ENCODE measurements at places on chromosomes 11 and 22.

GRCh38 chr11:78355309-78355705, 62.3 kb downstream of the GAB2 start:
- no peak for DNase-seq

DNA sequence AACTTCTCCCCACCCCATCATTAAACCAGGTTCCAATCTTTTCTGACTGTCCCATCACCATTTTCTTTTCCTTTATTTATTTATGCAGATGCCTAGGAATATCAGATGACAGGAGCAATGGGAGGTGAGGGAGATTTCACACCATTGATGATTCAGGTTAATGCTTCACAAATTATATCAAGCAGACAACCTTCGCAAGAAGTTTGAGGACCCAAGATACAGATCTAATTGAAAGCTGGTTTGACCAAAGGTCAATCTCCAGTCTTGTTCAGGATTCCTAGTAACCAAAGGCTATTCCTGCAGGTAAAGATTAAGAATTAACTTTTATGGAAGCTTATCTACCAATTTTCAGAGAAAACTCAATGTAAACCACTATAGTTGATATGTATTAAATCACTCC, 54.4 kb downstream of the SLC35F2 start:
- no peak for DNase-seq

GRCh38 chr11:67280788-67281551, 8.1 kb upstream of the ANKRD13D start:
- DNase-seq, result no peak

- DNase-seq, result peak; percentile 67
Observed at GRCh38 chr11:76918941-76919386, 58.2 kb downstream of the ACER3 start.

GRCh38 chr22:22928666-22929380, 41.2 kb downstream of the IGLL5 start:
- peak; percentile 100 for DNase-seq

GRCh38 chr11:73257342-73258103, 14.6 kb upstream of the P2RY6 start:
- no peak for DNase-seq

- DNase-seq, result no peak
Observed at GRCh38 chr11:72305077-72305476, 61.1 kb upstream of the PHOX2A start.

DNA sequence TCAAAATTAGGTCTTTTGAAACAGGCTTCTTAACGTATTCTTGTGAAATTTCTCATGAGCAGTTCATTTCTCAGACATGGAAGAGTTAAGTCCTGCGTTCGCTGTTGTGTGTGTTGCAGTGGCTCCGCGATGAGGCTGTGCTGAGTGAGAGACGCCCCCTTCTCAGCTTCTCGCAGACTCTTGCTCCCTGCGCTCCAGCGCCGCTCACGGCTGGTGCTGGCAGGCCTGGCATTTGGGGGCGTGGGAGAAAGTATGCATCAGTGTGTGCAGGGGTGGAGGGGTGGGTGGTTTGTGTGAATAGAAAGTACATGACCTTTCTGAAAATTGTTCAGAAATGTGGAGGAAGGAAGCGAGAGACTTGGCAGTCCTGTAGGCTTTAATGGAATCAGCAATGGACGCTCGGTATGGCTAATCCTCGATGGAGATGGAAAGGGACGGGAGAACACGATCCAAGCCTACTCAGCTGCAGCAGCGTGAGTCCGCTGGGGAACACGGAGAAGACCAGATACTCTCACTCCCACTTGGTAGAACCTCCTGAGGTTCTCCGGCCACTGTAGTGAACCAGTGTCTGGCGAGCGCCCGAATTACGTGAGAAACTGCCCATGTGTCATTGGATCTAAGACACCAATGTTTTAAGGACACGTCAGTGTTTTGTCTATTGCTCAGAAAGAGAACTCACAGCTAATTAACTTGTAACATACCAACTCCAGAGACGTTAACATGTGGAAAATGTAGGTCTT, 5.9 kb downstream of the TAB1 start:
- DNase-seq, result no peak

DNA sequence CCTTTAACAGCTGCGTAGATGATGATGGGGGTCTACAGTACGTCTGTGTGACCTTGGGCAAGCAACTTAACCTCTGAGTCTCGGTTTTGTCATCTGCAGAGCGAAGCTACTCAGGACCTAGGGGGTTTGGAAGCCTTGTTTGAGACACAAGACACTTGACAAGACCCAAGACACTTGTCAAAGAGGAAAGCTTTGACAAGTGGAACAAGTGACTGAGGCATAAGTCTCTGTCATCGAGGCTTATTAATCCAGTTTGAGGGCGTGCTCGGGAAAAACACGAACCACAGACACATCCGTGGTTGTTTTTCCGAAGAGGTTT, 732 bp upstream of the PC start:
- no peak for DNase-seq

- DNase-seq, result no peak
Observed at GRCh38 chr22:22087854-22088657, 105.5 kb upstream of the TOP3B start.

DNA sequence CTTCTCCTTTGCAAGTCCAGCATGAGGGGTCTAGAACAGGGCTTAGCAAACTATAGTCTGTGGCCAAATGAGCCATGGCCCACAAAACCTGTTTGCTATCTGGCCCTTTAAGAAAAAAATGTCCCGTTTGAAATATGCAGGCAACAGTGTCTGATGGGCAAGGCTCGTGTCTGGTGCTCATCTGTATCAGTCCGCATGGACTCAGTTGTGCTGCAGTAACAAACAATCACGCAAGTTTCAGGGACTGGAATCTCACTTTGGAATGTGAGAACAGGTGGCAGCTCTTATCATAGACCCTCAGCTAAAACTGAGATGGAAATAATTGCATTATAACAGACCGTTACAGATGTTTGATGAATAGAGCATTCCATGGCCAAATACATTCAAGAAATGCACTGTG, 19.1 kb upstream of the PVALB start:
- no peak for DNase-seq

GRCh38 chr11:12410006-12410728, 32.8 kb downstream of the PARVA start:
- DNase-seq, result no peak

DNA sequence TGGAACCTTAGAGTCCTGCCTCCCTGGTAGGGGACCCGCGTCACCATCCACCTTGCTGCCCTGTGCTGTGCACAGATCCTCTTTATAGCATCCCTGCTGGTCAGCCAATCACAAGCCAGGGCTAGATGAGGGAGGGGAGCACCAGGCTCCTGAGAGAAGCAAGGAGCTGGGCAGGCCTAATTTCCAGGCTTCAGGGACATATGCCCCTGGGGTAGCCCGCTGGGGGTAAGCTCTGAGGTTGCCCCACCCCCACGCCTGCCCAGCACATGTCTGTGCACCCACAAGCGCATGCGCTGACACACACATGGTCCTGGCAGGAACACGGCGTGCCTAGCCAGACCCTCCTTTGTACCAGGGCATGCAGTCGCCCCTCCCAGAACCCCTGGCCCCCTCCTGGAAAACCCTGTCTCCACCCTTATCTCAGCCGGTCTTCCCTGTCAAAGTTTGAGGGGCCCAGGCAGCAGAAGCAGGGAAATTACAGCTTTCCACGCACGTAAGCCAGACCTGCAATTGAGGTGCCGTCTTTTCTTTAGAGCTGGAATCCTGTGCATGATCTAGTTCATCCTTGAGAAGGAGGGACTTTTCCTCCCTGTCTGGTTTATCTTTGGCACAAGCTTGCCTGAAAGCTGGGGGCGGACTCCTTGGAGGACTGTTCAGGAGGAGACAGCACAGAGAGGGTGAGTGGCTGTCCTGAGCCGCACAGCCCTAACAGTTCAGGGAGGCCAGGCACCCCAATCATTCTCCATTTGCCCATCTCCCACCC, 2.1 kb downstream of the SSTR3 start:
- DNase-seq, result no peak

GRCh38 chr11:100403816-100404215, 283.3 kb upstream of the ARHGAP42 start:
- DNase-seq, result no peak

- peak; percentile 87 for DNase-seq
Observed at GRCh38 chr11:47578524-47579494, at the start of the genes KBTBD4 and NDUFS3. KBTBD4 (minus strand) TSS chr11:47578970; CDS start chr11:47578951, 19 bp downstream. NDUFS3 (plus strand) TSS chr11:47579074; CDS start chr11:47579092, 18 bp downstream.

DNA sequence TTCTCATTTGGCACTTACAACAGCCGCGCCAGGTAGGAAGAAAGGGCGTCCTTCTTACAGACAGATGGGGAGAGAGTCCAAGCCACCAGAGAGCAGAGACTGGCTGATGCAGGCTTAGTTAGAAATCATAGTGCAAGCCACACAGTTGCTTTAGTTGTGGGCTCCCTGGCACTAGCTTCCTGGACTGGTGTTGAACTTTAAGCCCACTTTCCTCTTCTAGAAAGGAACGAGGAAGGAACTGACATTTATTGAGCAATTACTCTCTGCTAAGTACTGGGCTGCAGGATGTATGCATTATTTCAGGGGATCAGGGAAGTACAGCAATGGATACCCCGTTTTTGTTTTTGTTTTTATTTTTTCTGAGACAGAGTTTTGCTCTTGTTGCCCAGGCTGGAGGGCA, 3.0 kb downstream of the BACE1 start:
- DNase-seq, result no peak

DNA sequence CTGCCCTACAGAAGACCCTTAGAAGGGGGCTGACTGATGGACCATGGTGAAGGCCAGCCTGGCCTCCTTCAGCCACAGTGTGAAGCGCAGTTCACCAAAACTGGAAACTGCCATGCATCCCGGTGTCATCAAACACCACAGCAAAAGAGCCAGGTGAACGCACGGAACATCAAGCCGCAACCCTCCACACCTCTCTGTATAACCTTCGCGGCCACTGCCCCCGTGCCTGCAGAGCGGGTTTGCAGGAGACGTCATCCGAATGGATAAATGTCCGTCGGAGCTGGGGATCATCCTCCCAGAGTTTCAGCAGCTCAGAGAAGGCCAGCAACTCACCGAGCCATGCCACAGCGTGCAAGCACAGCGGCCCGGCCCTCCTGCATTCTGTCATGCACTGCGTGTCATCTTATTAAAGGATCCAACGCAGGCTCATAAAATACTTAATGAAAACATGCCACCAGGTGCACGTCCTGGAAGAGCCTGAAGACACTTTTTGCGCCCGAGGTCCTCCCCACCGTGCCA, 309.9 kb downstream of the BRD1 start:
- no peak for DNase-seq

DNA sequence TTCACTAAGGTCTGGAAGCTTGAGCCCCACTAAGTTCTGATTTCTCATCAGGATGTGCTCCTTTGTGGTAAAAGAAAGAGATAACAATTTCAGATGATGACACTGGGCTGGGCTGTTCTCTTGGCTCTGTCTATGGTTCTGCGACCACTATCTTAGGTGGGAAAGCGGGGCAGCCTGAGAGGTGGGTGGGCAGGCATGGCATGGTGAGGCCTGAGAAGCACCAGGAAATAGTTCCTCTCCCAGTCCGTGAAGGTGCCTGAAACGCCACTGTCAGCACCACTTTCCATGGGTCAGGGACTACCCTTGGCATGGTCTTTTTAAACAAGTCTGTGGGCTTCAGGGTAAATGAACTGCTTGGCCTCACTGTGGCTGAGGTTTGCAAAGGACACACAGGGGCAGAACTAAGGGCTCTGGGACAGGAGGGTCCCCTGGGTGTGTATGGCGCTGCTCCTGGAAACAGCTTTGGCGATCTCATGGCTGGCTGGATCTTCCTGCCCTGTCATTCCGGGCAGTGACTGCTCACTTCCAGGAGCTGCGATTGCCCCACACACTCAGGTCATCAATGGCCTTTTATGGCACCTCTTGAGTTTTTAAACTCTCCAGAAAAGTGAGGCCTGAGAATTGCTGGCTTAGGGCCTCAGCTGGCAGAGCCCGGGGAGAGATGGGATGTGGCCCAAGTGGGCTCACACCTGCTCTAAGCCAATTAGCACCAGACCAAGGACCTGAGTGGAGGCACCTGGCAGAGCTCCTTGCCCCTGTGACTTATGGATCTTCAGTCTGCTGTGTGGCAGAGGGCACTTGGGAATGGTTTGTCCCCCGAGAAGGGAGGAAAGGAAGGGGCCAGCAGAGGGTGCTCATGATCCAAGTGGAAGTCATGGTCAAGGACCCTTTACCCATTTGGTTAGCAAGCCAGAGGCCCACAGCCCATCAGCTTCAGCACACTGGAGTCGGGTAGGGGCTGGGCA, 55.6 kb upstream of the LYVE1 start:
- peak; percentile 44 for DNase-seq

DNA sequence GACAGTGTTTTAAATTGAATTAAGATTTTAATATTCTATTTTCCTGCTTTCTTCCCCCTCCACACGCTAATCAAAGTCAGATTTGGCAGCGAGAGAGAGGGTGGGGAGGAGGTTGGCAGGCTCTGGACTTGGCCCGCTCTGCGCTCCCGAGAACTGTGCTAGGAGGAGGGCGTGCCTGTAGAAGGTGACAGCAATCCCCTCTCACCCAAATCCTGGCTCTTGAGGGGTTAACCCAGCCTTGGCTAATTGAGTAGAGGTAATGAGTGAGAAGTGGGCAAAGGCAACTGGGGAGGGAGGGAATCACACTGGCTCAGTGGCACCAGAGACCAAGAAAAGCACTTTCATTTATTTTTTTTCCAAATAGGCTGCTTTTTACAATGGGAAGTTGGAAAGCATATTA, 42.2 kb downstream of the BUD13 start:
- no peak for DNase-seq

DNA sequence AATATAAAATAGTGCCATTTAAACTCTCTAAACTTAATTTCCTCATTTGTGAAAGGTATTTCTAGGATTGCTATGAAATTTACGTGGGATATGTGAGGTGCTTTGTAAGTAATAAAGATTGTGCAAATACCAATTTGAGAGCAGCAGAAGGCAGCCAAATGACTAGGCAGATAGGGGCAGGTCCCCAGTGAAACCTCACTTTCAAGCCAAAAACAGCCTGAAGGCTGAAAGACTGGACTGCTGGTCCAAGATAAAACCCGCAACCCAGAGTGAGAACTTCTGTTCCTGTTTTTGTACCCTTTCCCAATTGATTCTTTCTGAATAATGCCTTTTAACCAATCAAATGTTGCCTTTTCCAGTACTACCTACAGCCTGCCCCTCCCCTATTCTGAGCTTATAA, 7.2 kb downstream of the DTX4 start:
- no peak for DNase-seq

DNA sequence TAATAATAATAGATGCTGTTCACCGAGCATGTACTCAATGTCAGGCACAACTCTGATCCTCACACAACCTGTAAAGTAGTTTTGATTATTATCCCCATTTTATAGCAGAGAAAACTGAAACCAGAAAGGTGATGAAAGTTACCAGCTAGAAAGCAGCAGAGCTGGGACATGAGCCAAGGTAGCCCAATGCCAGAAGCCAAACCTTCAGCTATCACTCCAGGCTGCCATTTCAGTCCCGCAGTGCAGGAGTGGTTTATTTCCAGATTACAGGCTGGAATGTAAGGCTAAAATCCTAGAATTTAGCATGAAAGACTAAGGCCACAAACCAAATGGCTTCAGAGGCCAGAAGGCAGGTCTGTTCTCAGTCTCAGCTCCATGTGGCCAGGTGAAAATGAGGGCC, 108.8 kb downstream of the TENM4 start:
- DNase-seq, result no peak

DNA sequence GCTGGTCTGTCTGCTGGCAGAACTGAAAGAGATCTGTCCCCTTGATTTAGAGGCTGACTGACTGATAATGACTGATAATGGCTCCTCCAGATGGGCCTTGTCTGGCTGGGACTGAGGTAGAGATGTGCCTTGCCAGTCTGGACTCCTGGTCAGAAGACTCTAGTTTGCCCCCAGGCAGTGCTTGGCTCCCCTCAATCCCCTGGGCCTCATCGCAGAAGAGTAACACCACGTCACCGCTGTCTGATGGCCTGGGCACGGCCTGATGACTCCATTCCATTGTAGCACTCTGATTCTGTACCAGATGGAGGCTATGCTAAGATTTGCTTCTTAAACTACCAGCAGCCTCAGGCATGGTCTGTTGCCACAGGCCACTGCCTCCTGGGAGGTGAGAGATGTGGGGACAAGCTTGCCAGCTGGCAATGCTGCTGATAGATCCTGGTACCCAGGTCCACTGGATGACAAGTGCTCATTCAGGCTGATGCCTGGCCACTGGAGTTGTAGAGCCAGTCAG, 19.1 kb downstream of the CYB5R2 start:
- no peak for DNase-seq
